Epithelial cell of esophagus (primary cell): ENCODE measurements at places on chromosomes 12 and 14.

DNA sequence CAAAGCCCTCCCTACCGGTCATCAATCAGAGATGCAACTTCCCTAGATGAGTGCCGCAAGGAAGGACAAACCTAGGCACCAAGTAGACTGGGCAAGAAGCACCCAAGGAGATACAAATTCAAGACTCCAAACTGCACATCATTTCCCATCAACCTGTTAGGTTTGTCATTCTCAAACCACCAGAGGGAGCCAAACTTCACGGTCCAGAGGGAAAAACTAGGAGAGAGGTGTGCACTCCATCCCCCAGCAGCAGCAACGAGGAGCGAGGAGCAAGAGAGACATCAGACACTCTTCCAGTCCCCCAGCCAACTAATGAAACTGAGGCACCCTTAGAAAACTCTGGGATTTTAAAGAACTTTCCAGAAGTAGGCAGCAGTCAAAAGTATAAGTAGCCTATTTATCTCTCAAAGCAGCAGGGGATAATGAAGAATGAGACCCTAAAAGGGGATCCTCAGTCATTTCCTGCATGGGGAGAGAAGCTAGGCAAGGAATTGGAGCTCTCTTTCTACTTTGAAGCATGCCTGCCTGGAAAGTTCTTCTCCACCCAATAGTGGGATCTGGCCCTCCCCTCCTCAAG lies 37.0 kb upstream of the NT5DC3 start:
- DNase-seq, result peak; percentile 80

DNA sequence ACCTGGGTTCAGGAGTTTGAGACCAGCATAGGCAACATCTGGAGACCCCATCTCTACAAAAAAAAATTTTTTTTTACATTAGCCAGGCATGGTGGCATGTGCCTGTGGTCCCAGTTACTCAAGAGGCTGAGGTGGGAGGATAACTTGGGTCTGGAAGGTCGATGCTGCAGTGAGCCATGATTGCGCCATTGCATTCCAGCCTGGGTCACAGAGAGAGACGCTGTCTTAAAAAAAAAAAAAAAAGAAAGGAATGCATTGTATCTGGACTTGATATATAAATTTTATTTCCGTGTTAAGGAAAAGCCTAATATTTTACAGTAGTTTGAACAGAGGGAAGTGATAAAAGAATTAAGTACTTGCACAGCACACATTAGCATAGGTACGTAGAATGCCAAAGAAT lies 97.2 kb downstream of the ZC3H14 start:
- no peak for DNase-seq

- peak; percentile 6 for DNase-seq
Observed at GRCh38 chr14:59004012-59004411, 184.5 kb upstream of the DAAM1 start.

- no peak for DNase-seq
Observed at GRCh38 chr12:68675101-68675842, 11.5 kb upstream of the NUP107 start.

GRCh38 chr12:130577351-130577750 lies 138.7 kb downstream of the RIMBP2 start:
- DNase-seq, result no peak

- peak; percentile 81 for DNase-seq
Observed at GRCh38 chr14:56608689-56609088, 29.1 kb downstream of the TMEM260 start.

DNA sequence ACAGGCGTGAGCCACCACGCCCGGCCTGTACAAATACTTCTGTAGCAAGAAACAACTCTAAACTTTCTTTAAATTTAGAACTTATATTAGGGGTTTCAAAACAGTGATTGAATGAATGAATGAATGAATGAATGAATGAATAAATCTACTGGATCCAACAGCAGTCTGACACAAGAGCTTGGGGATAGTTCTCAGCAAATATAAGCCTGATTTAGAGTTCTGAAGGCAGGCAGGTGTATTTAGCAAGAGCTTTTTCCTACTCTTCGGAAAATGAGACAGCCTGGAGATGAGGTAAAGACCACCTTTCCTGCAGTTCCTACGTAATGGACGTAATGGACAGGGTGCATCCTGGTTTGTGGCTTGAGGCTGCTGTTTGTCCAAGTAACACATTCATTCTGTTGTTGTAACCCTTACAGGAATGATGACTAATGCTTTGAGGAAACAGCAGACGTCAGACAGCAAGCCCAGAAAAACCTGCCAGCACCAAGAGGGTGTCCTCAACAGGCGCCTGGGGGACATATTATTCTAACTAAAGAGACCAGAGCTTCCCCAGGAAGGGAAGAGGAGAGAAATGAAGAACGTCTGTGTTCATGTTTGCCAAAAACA lies 277.4 kb upstream of the SOX5 start:
- DNase-seq, result peak; percentile 89

GRCh38 chr14:95327558-95328374 lies 8.1 kb upstream of the CLMN start:
- no peak for DNase-seq

DNA sequence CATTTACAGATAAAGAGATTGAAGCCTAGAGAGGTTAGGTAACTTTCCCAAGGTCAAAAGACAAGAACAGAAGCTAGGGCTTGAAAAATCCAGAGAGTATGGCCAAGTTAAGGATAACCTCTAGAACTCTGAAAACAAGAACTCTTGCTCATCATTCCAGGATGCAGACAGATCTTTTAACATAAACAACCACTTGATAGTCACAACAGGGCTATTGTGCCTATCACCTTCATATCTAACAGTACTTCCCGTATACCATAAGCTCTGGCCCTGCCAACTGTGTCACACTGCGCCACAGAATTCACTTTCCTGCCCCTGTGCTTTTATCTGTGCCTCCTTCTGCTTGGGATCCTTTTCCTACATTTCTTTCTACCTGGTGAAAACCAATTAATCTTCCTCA lies 18.2 kb downstream of the ERP29 start:
- DNase-seq, result no peak

DNA sequence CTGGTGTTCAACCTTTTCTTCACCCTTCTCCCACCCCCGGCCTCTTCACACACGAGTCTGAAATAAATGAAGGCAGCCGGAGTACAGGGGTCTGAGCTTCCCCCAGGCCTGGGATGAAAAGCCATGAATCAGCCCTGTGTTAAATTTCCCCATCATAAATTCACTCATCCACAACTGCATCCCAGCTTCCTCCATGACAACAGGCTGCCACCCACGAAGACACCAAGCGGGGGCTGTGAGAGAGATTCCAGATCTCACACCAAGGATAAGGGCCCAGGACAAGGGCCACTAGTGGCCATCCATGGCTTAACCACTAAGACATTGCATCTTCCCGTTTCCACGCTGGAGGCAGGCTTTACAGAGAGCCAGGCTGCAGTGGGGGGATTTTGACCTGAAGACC lies 93.9 kb upstream of the NCOR2 start:
- no peak for DNase-seq

DNA sequence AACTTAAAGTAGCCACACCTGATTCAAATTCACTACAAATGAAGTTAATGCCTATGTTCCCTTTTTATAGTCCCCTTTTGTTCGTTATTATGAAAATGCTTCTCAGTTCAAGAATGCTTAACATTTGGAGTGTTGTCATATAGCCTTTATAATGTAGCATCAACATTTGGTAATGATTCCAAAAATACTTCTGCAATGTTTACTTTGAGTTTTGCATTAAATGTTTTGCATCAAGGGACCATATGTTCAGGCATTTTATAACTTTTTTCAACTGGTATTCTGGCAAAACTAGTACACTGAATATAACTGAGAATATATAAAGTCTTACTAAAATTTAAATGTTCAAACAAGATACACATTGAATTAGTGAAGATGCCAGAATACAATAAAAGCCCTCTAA lies 209.6 kb upstream of the SLC16A7 start:
- DNase-seq, result no peak

GRCh38 chr14:61838661-61839245 lies 76.5 kb downstream of the SNAPC1 start:
- peak; percentile 35 for DNase-seq

DNA sequence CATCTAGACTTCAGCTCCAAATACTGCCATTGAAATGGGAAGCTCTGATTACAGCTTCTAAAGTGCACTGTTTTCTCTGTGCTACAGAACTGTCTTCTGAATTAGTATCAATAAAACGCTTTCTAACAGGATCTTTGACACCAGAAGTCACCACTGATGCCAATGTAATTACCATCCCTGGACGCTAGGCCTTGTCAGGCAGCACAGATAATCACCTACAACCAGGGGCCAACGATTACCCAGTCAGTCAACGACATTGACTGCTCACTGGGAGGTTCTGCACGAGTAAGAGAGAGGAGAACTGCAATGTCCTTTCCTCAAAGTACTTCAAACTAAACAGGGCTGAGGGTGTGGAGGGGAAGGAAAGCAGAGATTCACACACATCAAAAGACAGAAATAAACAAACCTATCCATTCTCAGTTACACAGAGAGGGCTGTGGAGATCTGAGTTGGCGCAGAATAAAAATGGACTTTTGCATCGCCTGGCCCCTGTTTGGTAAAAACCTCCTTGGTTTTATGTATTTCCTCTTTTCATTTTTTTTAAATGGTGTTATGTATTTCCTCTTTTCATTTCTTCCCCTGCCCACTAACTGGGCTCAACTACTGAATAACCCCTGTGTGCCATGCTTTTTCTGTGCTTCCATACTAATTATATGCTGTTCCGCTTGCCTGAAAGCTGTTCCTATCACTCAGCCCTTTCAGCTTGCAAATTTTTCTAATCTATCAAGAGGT lies 492.2 kb downstream of the APAF1 start:
- no peak for DNase-seq

- DNase-seq, result peak; percentile 61
Observed at GRCh38 chr12:45991284-45992249, 1.2 kb upstream of the SCAF11 start.

- no peak for DNase-seq
Observed at GRCh38 chr14:90558983-90559590, 162.3 kb downstream of the CALM1 start.

DNA sequence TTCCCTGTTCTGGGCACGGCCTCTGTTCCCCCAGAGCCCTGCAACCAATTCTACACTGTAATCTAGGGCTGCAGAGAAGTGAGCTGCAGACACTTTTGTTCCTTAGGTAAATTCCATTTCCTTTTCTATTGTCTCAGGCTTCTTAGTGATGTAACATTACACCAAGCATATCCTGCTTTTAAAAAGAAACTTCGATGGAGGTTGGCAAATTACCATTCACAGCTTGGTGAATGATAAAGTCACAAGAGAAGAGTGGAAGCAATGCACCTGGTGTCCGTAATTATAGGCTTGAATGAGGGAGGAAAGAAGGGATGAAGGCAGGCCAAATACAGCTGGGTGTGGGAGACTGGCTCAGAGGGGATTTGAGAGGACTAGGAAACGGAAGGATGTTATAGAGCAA lies 68.6 kb downstream of the PPM1A start:
- DNase-seq, result no peak

DNA sequence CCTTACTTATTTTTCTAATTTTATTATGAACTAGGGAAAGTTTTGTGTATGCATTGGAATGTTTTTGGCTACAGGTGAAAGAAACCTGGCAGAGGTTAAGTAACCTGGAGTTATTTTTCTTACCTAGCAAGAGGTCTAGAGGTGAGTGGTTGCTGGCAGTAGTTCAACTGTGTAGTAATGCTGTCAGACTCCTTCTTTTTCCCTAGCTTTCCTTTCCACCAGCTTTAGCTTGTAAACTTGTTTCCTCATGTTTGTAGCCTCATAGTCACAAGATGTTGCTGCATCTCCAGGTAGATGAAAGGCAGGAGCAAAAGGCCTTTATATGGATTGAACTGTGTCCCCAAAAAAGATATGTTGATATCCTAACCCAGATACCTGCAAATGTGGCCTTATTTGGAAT lies 105.1 kb upstream of the AMIGO2 start:
- peak; percentile 96 for DNase-seq

GRCh38 chr12:128445415-128446127 lies 178.6 kb downstream of the TMEM132C start:
- DNase-seq, result no peak

GRCh38 chr12:117192057-117192456 lies 1.8 kb upstream of the FBXO21 start:
- DNase-seq, result peak; percentile 3

GRCh38 chr14:101843665-101844064 lies 82.2 kb downstream of the PPP2R5C start:
- no peak for DNase-seq

DNA sequence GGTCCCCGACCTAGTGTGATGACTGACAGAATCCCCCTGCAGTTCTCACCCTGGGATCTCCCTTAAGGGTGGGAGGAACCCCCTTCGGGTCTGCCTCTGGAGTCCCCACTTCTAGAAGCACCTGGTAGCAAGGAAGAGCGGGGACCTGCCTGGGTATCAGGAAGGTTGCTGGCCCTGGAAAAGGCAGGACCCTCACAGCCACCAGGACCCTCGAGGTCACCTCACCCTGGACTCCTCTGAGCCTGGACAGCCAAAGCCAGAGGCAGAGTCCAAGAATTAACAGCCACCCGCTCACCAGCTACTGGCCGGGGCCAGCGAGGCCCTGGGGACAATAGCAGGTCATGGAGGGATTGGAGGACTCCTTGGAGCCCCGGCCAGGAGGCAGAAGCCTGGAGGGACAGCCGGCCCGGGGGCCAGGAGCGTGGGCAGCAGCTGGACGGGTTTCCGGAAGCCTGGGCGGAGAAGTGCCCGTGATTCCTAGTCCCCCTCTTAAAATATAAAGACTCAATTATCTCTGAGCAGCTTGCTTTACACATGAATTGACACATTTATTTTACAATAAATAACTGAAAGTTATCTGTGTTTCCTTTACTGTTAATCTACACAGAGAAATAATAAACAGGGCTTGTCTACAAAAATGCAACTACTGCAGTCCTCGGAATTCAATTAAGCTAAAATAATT lies 17.5 kb downstream of the BCL11B start:
- DNase-seq, result no peak

GRCh38 chr12:121470751-121471150 lies 70.8 kb downstream of the RNF34 start:
- DNase-seq, result no peak

GRCh38 chr14:54094765-54095164 lies 138.1 kb upstream of the BMP4 start:
- no peak for DNase-seq

- no peak for DNase-seq
Observed at GRCh38 chr12:130437555-130438242, 100.0 kb downstream of the PIWIL1 start.

DNA sequence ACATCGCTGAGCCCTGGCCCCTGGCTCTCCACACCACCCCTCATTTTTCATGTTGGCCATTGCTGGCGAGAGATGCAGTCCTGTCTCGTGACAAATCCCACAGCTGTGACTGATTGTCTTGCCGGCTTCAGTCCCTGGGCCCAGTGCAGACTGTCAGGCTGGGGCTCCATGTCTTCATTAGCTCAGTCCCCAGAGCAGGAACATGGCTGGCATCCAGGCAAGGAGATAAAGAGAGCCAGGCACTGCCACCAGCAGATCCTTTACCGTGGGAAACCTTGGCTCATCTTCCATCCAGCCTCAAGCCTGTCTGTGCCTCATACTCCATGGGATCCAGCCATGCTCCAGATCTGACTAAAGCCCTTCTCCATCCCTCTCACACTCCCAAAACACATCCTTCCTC lies 284.7 kb upstream of the FKBP4 start:
- DNase-seq, result no peak

- no peak for DNase-seq
Observed at GRCh38 chr12:111412830-111413441, 7.2 kb downstream of the SH2B3 start.
